ENCODE measurements at places on chromosomes 12 and 14. TPM values are rescaled to one million over a fixed set of nuclear protein-coding genes. Genes with fewer than 3 reads are reported as not detected.

DNA sequence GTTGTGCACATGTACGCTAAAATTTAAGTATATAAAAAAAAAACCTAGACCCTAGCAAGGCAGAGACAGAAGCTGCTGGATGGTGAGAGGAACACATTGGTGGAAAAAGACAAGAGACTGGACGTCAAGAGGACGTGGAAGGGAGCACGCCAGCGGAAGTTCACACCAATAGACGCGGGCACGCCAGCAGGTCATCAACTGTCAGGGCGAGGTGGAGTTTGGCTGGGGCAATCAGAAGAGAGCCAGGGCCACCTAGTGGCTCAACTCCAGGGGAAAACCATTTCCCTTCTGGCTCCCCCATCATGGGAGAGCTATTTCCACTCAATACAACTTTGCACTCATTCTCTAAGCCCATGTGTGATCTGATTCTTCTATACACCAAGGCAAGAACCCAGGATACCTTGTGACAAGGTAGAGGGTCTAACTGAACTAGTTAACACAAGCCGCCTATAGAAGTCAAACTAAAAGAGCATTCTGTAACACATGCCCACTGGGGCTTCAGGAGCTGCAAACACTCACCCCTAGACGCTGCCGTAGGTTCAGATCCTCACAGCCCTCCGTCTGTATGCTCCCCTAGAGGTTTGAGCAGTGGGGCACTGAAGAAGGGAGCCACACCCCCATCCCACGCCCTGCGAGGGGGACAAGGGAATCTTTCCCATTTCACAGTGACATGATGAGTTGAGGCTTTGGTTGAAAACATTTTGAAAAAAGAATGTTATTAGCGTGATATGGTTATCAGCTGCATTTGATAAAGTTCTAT, 702.7 kb downstream of the TMTC2 start:
- DNase-seq = peak; percentile 26

DNA sequence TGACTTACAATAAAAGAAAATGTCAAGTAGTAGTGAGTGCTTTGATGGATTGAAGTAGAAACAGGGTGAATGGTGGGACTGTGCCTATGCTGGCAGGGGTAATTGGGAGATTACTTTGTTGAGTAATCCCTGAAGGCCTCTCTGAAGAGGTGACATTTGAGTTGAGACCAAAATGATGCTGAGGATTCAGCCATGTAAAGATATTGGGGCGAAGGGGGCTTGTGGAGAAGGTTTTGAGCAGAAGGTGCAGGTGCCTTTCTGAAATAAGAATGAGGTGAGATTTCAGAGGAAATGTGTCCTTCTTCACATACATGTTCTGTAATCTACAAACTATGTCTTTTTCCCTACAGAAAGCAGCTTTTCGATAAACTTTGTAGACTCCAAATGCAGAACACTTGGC, 8.0 kb downstream of the GNG2 start:
- DNase-seq = no peak

- peak; percentile 90 for DNase-seq
These were observed 1.9 kb upstream of the DYNC1H1 start for GRCh38 chr14:101962503-101962874.

DNA sequence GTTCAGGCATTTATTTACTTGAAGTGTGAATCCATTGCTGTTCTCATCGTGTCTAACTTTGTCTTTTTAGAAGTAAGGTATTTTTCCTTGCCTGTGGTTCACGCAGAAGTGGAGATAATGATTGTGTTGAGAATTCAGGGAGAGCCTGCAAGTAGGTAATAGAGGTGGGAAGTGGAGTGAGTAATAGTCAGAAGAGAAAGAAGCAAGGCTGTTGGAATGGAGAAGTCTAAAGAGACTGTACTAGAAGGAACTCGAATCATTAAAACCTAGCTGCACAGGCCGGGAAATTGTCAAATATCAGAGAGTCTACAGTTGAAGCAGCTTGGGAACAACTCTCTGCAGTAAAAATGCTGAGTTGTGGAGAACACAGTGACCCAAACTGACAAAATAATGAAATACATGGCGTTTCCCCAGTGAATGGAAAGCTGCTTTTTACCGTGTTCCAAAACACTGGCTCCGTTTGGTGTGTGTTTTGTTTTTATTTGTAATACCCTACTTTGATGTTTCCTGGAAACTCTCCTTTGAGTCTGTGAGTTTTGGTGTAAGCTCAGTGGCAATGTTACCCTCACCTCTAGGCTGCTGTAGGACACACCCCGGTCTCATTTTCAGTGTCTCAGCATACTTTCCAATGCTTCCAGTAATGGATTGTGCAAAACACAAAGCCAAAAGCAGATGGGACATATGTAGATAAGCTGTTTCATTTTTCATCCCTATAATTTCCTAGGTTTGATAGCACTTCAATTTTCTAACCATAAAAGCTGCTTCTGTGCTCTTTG, 146.6 kb downstream of the CRADD start:
- no peak for DNase-seq

- no peak for DNase-seq
These were observed 154.9 kb upstream of the ATP2B1 start for GRCh38 chr12:89863493-89863938.

DNA sequence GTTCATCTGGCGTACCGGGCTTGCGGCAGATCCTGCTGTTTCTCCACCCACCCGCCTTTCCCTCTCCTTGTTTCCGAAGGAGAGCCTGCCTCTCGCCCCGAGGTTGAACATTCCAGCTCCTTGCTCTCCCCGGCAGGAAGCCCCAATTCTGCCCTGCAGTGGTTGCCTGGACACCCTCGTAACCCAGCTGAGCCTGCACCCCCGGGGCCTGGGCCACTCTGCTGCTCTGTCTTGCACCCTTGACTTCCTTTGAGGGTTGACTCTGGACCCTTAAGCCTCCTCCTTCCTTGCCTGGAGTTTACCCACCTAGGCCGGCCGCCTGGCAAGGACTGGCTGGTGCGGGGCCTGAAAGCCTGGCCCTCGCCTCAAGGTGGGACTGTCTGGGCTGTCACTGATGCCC, 25.8 kb upstream of the NCOR2 start:
- no peak for DNase-seq

DNA sequence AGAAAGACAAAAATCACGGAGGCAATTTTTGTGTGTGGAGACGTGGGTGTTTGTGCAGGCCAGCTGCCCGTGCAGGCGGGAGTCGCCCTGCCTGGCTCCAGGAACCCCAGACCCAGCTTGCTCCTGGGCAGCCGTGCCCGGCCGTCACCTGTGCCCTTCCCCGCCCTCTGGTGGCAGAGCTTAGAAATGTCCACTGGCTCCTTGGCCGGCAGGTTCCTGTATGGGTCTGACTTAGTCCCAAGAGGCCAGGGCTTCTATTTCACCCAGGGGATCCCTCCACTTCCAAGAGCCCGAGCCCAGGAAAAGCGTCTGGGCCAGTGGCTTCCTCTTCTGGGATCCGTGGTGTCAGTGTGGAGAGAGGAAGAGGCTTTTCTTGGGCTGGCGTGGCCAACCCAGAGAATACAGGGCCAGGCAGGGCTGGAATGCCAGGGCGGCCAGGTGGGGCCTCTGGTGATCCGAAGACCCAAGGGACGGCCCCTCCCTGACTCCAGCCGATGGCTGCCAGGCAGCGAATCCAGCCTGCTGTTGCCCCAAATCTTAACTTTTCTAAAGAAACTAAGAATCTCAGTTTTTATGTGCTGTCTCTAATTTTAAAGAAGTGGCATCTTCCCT, 120.9 kb downstream of the TMEM132C start:
- no peak for DNase-seq

DNA sequence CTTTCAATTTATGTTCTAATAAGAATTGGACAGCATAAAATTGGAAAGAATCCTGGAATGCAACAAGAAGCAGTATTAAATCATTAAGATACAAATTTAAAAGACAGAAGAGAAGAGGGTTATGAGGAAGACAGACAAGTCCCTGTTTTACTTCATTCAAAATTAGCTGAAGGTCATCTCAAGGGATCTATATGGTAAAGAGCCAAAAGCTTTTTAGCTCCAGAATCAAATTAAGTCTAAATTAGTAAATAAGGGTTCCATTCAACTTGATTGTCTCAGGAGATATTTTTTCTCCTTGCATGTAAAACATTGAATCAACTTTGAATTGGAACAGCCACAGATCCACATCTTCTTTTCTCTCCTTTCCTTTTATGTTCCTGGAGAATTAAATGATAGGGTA, 7.6 kb downstream of the CCDC196 start:
- no peak for DNase-seq

GRCh38 chr14:22558221-22558913, 30.7 kb downstream of the DAD1 start:
- no peak for DNase-seq

GRCh38 chr14:74656964-74657363, 44.9 kb upstream of the LTBP2 start:
- no peak for DNase-seq

DNA sequence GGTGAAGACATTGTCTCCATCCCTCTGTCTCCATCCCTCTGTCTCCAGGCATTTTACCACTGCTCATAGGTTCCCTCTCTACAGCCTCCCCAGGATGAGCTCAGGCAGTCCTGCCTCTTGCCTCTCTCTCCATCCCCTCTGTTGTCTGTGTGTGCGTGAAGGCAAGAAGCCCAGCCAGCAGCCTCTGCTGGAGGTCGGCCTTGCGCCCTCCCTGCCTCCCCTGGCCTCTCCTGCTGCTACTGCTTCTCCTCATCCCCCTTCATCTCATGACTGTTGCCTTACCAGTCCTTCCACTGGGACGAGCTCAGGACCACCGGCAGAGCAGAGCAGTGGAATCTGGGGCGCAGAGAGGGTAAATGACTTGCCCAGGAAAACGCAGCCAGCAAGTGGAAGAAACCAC, 3.2 kb downstream of the KRT80 start:
- no peak for DNase-seq

- no peak for DNase-seq
These were observed 81.1 kb downstream of the NRXN3 start for GRCh38 chr14:78251308-78251707.

DNA sequence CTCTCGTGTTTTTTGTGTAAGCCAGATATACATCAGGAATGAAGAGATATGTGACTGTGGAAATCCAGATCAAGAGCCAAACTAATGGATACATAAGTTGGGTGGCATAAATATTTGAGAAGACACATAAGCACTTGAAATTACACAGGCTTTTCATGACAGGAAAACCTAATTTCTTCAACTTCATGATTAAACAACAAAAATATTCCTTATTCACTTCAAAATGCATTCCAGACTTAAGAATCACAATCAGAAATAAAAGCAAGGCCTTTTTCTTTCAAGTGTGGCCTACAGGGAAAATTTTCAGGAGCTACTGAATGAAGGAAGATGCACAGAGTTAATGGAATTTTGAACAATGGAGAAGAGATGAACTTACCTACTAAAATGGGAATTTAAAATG, 515.6 kb downstream of the FOXG1 start:
- DNase-seq = no peak

DNA sequence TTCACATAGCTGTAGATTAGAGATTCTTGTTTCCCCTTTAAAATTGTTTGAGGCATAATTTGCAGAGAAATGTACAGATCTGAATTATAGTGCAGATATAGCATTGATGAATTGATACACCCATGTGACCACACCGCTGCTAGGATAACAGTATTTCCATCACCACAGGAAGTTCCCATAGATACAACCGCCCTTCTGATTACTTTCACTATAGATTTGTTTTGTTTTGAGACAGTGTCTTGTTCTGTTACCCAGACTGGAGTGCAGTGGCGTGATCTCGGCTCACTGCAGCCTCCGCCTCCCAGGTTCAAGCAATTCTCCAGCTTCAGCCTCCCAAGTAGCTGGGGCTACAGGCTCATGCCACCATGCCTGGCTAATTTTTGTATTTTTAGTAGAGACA, 8.8 kb upstream of the ASPG start:
- no peak for DNase-seq

- no peak for DNase-seq
These were observed 484.6 kb downstream of the VRK1 start for GRCh38 chr14:97281741-97282140.

DNA sequence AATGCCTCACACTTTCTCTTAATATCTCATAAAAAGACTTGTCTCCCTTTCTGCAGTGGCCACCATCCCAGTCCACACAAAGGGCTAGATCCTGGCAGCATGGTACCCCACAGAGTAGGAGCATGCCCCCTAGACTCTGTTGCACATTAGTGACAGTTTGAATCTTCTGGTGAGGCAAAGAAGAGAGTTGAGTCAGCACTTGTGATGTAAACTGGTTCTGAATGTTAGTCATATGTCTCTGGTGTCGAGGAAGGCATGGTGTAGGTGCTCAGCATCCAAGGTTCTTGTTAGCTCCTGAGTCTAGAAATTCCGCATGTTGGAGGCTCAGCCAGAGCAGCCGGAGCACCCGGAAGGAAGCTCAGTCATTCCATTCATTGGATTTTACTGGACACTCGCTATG, 9.8 kb downstream of the TTC9 start:
- DNase-seq = no peak

DNA sequence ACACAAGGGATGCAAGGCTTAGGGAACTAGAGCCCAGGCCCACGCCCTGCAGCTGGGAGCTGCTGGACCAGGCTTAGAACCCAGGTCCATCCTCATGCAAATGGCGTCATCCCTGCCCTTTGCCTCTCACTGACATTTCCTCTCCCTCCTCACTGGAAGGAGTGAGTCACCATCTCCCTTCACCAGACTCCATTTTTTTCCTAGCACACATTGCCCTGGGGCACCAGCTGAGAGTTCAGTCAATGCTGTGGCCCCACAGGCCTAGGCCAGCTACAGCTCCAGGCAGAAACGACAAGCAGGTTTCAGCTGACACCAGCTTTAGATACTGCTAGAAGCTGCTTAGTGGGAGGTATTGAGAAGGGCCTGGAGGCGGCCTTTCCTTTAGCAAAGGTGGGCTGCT, 98.9 kb downstream of the RIMBP2 start:
- DNase-seq = peak; percentile 17

DNA sequence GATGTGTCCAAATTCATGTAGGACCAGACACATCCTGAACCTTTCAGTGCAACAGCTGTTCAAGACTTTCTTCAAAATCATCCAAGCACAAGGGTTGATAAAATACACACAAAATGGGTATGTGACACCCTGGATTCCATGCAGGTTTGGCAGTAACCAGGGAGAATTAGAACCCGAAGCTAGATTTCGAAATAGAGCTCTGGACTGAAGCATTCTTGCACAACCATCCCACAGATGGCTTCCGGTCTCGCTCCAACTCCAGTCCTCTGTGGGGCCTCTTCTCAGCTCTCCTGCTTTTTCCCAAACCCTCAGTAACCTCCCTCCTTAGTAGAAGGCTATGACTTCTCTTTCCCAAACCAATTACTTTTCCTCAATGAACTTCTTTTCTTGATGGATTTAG, 171.3 kb downstream of the TTC7B start:
- no peak for DNase-seq

The ASB2 gene
- total RNA-seq = not detected

The TRMT5 gene
- total RNA-seq = 18.6 TPM

The TBX3 gene
- total RNA-seq = 16.1 TPM

The KRT4 gene
- total RNA-seq = not detected

The CD69 gene
- not detected for total RNA-seq

The NFATC4 gene
- total RNA-seq = 7.1 TPM

The ITGB7 gene
- 0.39 TPM for total RNA-seq

The CCDC38 gene
- total RNA-seq = not detected

The BCL2L14 gene
- total RNA-seq = not detected

The KLHL33 gene
- not detected for total RNA-seq

The KRT71 gene
- not detected for total RNA-seq

The TOMM20L gene
- total RNA-seq = not detected

The OVCH1 gene
- not detected for total RNA-seq

The MMP19 gene
- total RNA-seq = 2.0 TPM

All from H4 (cell line).